Posterior cingulate gyrus (tissue), 11 donors: ENCODE measurements at places on chromosomes 12 and 14.

- no peak for DNase-seq
These were observed 191.0 kb downstream of the FBXL14 start for GRCh38 chr12:1403417-1403816.

DNA sequence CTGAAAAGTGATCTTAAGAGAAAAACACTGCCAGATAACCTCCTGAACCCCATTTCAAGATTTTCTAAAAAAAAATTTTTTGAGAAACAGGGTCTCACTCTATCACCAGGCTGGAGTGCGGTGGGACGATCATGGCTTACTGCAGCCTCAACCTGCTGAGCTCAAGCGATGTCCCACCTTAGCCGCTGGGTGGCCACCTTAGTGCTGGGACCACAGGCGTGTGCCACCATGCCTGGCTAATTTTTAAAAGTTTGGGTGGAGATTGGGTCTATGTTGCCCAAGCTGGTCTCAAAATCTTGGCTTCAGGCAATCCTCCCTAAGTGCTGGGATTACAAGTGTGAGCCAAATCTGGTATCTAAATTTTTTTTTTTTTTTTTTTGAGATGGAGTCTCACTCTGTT lies 3.4 kb downstream of the PNMA1 start:
- DNase-seq: no peak

DNA sequence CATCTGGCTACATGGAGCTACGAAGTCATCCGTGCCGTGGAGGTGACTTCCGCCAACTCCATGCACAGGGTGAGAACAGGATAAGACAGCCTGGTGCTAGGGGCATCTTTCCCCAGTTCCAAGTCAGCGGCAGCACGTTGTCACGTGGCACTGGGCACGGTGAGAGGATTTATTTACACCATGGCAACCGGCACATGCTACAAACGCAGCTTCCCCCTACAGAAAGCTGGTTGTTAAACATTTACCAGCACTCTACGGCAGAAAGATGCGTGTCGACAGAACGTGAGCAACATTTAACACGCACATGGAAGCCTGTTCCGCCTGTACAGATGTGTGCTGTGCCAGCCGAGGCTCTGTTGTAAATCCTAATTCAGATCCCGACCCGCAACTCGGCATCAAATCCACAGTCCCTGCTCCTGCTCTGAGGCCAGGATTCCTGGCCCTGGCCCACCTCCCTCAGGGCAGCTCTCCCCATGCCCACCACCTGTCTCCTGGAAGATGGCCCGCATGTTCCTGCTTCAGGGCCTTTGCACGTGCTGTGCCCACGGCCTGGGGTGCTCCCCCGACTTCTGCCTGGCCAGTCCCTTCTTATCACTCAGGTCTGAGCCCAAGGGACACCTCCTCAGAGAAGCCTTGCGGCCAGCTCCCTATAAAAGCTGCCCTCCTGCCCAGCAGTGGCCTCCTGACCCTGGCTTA lies 114.1 kb downstream of the RFLNA start:
- no peak for DNase-seq

- no peak for DNase-seq
These were observed 604 bp downstream of the GLIPR1 start for GRCh38 chr12:75481013-75481705.

GRCh38 chr14:74045522-74045921 lies 26.4 kb downstream of the BBOF1 start:
- no peak for DNase-seq

DNA sequence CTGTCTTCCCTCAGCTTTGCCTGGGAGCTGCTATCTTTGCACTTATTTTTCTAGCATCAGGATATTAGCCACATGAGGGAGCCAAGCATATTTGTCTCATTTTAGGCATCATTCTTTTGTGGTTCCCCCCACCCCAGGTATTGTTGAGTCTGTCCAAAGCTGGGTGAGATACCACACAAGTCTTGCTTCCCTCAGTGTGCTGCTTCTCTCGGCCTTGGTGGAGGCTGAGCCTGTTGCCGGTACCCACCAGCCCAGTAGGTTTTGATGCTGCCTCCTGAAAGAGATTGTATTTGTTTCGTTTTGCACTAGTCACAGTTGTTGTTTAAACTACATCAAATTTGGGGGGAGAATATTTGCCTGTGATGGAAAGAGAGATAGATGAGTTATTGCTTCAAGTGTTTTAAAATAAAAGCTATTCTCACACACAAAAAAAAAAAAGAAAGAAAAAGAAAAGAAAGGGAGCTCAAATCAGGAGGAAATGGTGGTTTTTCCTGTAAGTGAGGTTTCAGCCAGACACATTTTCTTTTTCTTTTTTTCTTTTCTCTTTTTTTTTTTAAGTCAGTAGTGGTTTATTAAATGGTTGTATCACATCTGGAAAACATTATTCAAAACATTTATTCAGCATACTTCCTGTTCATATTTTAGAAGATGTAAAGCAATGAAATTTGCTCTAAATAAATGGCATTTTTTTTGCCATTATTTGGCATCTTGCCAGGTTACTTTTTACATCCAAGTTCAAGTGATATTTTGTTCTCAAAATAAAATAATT lies 58.5 kb downstream of the SLC4A8 start:
- DNase-seq: no peak

DNA sequence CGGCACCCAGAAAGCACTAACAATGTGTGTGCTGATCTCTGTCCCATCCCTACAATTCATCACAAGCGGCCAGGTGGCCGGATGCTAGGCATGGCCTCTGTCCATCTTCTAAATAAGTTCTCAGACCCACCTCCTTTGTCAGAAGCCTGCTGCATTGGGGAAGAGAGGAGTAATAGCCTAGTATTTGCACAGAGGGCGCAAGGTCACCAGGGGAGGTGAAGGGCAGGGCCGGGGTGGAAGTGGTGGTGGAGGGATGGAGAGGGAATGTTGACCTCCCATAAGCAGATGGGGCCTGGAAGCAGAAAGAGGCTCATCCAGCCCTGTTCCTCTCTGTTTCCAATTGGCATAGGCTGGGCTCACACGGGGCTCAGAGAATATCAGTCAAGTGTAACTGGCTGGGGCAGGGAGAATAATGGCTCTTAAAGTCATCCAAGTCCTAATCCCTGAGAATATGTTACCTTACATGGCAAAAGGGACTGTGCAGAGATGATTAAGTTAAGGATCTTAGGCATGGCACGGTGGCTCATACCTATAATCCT lies 6.9 kb downstream of the RILPL1 start:
- DNase-seq: no peak

DNA sequence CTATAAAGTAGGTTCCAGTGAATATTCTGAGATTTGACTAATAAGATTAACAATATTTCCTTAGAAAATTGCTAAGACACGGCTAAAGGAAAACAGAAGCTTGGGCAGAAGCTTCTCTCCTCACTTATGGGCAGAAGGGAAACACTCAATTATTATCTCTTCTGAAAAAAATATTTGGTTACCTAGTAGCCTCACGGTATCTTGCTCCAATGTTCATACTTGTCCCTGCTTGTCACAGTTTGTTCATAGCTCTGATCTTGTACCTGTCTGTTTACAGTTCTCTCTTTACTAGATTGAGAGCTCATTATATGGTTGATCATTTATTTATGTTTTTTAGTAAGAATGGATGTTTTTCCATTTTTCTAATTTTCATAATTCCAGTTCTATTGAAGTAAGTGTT lies 458.0 kb upstream of the ATP2B1 start:
- DNase-seq: no peak
